ENCODE measurements at places on chromosomes 1 and 21. TPM values are rescaled to one million over a fixed set of nuclear protein-coding genes. Genes with fewer than 3 reads are reported as not detected.

The CYP4X1 gene
- total RNA-seq, result 13.8 TPM

The G0S2 gene
- total RNA-seq, result 2.5 TPM

The RIMS3 gene
- 20.4 TPM for total RNA-seq

The AGMAT gene
- 0.25 TPM for total RNA-seq

The S100B gene
- 10.1 TPM for total RNA-seq

The KAZN gene
- 22.6 TPM for total RNA-seq

The ANKRD35 gene
- total RNA-seq, result 1.7 TPM

The MAP10 gene
- 6.1 TPM for total RNA-seq

The IVL gene
- under 0.01 TPM for total RNA-seq

The C1QA gene
- 3.2 TPM for total RNA-seq

The RGS18 gene
- total RNA-seq, result 0.25 TPM

The TIE1 gene
- total RNA-seq, result 9.6 TPM

The SLC1A7 gene
- not detected for total RNA-seq

The TFF2 gene
- not detected for total RNA-seq

The SLC45A3 gene
- total RNA-seq, result 1.2 TPM

The SNX7 gene
- total RNA-seq, result 95.1 TPM

The GBP6 gene
- total RNA-seq, result 0.25 TPM

The HPCA gene
- 42.0 TPM for total RNA-seq

The USH2A gene
- total RNA-seq, result under 0.01 TPM

The BTG2 gene
- total RNA-seq, result 10.1 TPM

The FAM78B gene
- 6.6 TPM for total RNA-seq

The MED8 gene
- total RNA-seq, result 13.0 TPM

The MFSD2A gene
- total RNA-seq, result 18.7 TPM

The HFM1 gene
- 33.9 TPM for total RNA-seq

The LRRIQ3 gene
- 0.49 TPM for total RNA-seq

All from temporal lobe (tissue), 4 donors.